ENCODE measurements at places on chromosomes 5 and 9. TPM values are rescaled to one million over a fixed set of nuclear protein-coding genes. Genes with fewer than 3 reads are reported as not detected.
A peak's percentile ranks its signal among the peaks of the same experiment; 100 is the strongest.

Gene ACOT12
- polyA plus RNA-seq, result not detected

Gene THBS4
- polyA plus RNA-seq, result not detected

Gene ZNF454
- not detected for polyA plus RNA-seq

Gene FGF10
- polyA plus RNA-seq, result not detected

DNA sequence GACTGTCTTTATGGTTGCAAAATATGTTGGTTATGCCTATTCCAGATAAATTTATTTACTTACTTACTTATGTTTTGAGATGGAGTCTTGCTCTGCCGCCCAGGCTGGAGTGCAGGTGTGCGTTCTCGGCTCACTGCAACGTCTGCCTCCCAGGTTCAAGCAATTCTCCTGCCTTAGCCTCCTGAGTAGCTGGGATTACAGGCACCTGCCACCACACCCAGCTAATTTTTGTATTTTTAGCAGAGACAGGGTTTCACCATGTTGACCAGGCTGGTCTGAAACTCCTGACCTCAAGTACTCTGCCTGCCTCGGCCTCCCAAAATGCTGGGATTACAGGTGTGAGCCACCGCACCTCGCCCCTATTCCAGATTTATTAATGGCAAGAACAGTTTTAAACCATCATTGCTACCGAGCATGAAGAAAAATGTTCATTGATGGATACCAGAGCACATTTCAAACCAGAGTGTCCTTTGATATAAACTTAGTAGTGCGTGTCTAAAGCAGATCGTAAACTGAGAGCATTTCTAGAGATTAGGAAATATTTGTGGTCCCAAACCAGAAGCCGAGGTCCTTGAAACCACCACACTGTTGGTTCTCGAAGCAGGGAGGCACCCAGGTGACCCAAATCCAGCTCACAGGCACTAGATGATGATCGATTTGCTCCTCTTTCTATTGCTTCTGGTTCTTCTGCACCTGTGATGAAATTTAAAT is 85.2 kb downstream of the GRAMD2B start:
- DNase-seq, result peak; percentile 39

Gene ZNF462
- not detected for polyA plus RNA-seq

DNA sequence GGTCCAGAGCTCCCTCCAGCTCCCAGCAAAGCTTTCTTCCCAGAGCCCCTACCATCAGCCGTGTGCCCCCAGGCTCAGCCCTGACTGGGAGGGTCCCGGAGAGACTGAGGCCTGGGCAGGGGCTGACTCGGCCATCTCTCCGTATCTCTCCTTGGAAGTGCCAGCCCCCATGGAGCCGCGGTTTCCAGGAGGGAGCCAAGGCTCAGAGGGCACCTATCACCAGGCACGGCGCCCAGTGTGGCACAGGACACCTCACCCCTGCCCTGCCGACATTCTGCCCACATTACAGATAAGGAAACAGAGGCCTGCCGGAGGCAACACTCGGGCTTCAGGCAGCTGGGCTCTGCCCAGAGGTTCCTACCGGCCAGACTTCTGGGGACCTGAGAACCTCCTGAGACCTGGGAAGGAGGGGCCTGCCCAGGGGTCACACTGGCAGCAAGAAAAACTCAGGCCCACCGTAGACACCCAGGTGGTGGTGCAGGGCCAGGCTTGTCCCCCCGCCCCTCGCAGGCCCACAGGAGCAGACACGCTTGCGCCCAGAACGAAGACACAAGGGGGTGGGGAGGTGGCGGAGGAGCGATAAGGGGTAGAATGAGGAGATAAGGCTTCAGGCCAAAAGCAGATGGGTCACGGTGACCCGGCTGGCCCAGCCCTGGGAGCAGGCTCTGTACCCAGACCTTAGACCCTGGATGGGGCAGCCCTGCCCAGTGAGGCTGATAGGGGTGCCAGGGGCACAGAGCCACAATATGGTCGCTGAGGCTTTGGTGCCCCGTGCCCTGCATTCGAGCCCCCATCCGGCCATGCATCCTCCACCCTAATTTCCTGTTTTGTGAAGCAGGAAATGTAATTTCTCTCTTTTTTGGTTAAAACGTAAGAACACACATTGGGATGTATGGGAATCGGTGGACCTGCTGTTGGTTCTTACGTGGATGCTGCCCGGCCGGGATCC is 11.8 kb downstream of the NR5A1 start:
- DNase-seq, result no peak

DNA sequence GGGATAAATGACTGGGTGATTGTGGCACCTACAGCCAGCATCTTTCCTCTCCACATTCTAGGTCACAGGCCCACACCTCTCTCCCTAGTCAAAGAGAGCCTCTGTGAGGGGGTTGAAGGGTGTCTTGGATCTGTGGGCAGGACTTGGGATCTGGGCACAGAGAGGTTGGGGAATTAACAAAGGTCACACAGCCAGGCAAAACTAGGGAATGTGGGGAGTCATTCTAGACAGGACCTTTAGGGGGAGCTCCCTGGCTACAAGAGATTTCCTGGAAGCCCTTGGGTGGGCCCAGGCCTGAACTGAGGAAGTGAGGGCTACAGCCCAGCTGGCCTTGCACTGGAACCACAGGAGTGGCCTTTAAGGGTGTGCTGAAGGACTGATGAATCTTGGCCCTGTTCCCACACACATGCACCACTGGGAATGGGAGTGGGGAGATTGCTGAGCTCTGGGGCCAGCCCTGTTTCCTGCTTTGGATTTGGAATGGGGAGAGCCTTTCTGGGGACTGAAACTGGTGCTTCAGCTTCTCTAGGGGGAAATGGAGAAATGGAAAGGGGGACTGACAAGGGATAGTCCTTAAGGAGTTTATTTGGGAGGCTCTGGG is 12.4 kb upstream of the CXXC5 start:
- DNase-seq, result peak; percentile 33

GRCh38 chr9:133991214-133991921 is 756 bp downstream of the VAV2 start:
- no peak for DNase-seq

- no peak for DNase-seq
These were observed 101.1 kb downstream of the RGS3 start for GRCh38 chr9:113564498-113565237.

Gene IL4
- polyA plus RNA-seq, result not detected
